ENCODE measurements at places on chromosomes 4 and X. TPM values are rescaled to one million over a fixed set of nuclear protein-coding genes. Genes with fewer than 3 reads are reported as not detected.

The KLKB1 gene
- 0.39 TPM for total RNA-seq

The EDA2R gene
- 0.09 TPM for total RNA-seq

- no peak for DNase-seq
Observed at GRCh38 chr4:187171706-187172339, 448.2 kb upstream of the FAT1 start.

DNA sequence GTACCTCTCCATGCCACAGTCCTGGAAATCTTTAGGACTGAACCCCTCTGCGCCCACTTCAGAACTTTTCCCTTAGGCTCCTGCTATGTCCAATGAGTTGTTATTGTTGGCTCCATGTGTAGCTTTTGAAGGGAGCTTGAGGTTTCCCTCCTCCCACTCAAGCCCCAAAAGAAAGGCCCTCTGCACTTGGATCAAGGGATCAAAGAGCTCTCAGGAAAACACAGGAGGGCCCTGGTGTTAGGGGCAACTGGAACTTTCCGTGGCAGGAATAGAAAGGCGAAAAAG lies 135.0 kb downstream of the RASL11B start:
- DNase-seq: no peak

DNA sequence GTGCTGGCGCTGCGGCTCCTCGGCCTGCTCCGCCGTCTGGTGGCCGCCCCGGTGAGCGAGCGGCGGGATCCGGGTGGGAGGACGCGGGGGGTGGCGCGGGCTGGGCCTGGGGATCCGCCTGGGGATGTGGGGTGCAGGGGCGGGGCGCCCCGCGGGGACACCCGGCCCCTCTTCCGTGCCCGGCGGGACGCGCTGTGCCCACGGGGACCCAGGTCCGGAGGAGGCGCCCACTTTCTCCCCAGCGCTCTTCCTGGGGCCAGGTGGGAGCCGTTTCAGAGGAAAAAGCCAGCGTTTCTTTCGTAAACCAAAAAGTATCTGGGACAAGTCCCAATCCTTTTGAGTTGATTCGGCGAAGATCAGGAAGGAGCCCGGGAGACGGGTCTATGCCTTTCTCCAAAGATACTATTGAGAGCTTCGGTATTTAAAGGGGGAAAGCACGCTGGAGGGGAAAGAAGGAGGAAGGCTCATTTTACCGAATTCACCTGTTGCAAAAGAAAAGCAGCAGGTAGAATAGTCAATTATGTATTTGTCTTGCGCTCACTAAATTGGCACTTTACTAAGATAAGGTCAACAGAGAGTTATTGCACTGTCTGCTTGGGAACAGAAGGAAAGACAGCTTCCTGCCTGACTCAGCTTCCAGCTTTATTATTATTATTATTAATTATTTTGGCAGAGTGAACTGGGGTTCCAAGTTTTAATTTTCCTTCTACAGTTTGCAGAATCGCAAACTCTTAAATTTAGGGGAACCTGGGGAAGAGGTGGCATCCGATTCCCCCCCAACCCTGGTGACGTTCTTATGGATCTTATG lies 81.5 kb upstream of the CD99 start:
- peak; percentile 67 for DNase-seq

DNA sequence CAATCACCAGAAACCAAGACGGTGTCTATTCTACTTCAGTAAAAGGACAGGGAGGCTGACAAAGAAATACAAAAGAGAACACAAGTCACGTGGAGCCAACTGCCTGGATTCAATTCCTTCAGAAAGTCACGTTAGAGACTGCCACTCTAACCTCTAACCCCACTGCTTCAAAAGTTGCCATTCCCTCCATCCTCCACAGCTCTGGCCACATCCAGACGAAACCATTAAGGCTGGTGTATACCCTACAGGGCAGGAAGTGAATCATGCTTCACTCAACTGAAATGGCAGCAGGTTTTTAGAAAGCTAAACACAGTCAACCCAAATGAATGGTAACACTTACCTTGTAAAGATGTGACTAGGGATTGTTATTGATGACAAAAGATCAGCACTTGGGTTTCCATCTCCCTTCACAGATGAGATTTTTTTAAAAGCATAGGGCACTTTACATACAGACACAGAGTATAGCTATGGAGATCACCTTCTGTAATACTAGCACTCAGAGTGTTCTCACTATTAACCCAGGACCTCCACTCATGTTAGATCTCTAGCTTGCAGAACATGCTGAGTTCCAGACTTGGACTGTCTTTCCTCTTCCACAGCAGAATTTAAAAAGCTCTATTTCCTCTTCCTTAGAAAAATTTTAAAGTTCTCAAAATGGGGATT lies 37.4 kb downstream of the MAML3 start:
- DNase-seq: no peak

The ANK2 gene
- 11.8 TPM for total RNA-seq

DNA sequence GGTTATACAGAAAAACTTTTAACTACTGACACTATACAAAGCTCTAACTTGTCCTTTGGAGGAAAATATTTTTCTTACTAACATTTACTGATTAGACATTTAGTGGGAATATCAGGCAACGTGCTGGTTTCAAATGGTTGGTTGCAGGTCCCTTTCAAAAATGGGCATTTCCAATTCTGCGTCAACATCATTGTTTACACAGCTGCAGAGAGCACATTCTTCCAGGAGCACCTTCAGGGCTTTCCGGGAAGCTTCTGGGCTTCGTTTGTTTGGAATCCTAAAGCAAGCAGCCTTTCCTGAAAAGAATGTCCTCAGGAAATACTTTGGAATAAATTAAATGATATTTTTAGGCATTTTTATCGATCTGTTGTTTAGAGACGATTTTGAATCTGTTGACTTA lies 289.7 kb downstream of the TRIML1 start:
- DNase-seq: no peak

- peak; percentile 27 for DNase-seq
Observed at GRCh38 chrX:153469811-153470410, 465 bp downstream of the HAUS7 start.

DNA sequence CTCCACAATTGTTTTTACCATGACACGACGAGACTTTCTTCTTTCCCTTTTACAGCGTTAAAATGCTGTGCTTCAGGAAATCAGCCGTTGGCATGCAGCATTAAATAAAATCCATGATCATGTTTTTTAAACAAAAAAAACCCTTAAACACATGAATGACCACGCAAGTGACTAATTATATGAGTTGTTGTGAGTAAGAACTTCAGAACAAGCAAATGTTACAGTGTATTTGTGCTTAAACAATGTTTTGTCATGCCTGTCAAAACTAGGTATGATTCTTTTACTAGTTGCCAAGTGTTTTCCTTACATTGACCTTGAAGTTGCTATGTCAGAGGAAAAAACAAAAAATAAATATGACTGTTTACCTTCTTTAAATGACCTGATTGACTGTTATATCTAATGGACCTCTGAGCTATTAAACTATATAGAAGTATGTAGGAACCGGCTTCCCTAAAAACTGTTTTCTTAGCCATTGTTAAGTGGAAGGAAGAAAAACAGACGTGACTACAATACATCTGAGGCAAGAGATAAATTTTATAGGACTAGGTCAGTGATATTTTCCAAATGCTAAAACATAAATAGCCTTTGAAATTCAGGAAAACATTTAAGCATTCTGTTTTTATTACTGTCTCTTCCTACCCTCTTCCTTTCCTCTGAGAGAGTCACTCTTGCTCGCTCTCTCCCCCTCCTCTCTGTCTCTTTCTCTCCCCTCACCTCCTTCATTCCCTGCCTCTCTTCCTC lies 197.1 kb downstream of the PALLD start:
- DNase-seq: no peak

DNA sequence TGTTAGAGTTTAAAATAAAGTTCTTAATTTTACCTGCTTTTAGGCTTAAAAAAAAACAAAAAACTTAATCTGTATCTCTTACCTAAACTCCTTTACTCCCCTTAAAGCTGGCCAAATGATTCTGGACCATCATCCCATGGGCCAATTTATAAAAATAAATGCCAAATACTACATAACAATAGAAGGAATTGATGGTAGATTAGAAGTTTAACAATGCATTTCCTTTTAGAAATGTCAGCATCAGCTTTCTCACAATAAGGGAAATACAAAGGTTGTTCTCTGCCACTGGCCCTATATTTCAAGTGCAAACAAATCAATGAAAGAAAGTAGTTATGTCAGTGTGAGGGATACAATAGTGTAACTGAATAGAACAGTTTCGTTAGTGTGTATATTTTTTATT lies 5.7 kb upstream of the RAPGEF2 start:
- no peak for DNase-seq

The CXCR3 gene
- total RNA-seq: not detected

- DNase-seq: no peak
Observed at GRCh38 chr4:83331956-83332355, 2.7 kb downstream of the HPSE start.
